NK-92 treated with Interleukin-12 subunit alpha and Interleukin-12 subunit beta, amount 100 ng/mL, for 24 hours (cell line): ENCODE measurements at places on chromosomes 1 and 21.
A peak's percentile ranks its signal among the peaks of the same experiment; 100 is the strongest.

GRCh38 chr21:43645136-43645891 lies 14.0 kb downstream of the HSF2BP start:
- no peak for DNase-seq

DNA sequence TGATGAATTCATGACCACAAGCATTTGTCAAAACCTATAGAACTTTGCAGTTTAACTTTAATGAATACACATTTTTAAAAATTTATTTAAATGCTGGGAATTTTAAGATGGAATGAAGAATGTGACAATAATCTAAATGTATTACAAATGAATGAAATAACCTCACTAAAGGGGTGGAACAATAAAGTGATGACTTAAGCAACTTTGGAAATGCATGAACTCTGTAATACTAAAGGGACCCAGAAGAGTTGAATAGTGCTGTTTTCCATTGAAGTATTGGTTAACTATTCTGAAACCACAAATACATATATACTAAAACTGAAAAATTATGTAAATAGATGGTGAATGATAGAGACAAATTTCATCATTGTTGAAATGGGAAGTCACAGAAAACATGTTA lies 1395.1 kb downstream of the NCAM2 start:
- DNase-seq = no peak

- DNase-seq = peak; percentile 51
These were observed 2.7 kb downstream of the SH2D2A start for GRCh38 chr1:156813750-156814570.

DNA sequence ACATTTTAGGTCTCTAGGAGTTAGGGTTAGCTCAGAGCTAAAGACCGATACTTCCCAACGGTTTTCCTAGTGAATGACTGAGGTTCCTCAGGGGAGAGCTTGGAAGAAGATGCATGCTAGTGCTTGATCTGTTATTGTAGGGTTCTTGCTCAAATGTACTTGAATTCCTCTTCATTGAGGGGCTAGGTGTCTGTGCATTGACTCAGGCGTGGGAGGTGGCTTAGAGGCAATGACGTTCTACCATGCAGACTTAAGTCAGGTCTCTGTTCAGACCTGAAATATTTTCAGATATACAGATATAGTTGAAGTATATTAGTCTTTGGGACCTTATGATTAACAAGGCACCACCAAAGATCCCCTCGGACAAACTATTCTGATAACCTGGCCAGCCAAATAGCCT lies 23.5 kb downstream of the S100A10 start:
- DNase-seq = no peak

- DNase-seq = no peak
These were observed 41.6 kb upstream of the QSOX1 start for GRCh38 chr1:180112984-180113647.

GRCh38 chr1:211633524-211633846 lies 41.9 kb downstream of the NEK2 start:
- no peak for DNase-seq

GRCh38 chr1:223796210-223796609 lies 49.5 kb downstream of the TP53BP2 start:
- no peak for DNase-seq

DNA sequence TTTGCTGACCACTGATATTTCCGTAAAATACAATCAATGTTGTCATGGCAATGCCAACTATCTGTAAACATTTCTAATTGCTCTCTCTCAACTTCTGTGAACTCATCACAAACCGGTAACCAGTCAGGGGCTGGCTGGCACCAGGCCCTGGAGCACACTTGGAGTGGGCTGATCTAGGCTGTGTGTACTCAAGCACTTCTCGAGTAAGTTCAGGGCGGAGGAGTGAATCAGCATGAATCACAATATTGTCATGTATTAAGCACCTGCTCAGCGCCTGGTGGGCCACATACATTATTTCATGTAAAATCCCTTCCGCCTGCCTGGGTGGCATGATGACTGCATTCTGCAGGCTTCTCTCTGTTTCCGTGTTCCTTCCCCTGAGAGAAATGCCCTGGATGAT lies 212.4 kb downstream of the FOXD2 start:
- DNase-seq = no peak

- DNase-seq = no peak
These were observed 86.0 kb downstream of the CASZ1 start for GRCh38 chr1:10710489-10710888.
